Activated CD4-positive, alpha-beta T cell treated with anti-CD3 and anti-CD28 coated beads for 48 hours (primary cell): ENCODE measurements at places on chromosomes 1 and 21.

GRCh38 chr21:36922861-36923260, 43.6 kb downstream of the HLCS start:
- DNase-seq: no peak

DNA sequence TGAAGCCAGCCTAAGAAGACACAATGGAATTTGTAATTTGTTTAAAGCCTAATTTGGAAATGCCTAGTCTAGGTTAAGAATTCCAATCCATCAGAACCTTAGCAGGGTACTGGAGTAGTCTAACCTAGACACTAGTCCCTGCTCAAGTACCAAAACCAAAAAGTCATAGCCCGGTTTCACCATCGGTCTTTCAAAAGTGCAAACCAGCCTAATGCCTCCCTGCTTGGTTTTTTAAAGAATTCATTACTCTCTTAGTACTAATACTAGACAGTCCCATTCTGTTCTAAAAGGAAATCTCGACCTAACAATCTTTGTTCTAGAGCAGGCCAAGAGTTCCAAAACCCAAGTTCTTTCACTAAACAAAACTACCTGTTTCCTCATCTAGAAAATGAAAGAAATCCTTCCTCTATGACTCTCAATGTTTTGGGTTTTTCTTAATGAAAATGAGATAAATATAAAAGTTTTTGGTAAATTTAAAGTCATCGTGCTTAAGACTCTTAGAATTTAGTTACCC, 2.6 kb downstream of the PUM1 start:
- DNase-seq: no peak

DNA sequence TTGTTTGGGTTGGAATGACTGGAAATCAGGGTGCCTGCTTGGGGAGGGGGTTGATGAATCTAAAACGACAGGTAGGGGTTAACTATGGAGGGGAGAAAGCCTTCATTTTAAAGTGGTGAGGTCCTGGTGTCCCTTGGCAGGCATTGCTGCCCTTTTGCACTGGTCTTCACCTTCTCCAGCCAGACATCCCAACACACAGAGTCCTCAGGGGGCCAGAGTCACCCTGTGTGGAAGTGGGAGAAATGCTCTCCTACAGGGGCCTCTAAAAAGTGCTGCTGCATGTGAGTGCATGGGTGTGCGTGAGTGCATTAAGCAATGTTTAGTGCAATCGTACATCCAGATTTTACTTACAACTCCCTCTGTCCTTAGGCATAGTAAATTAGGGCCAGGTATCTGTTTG, 39.0 kb downstream of the TEX35 start:
- no peak for DNase-seq

DNA sequence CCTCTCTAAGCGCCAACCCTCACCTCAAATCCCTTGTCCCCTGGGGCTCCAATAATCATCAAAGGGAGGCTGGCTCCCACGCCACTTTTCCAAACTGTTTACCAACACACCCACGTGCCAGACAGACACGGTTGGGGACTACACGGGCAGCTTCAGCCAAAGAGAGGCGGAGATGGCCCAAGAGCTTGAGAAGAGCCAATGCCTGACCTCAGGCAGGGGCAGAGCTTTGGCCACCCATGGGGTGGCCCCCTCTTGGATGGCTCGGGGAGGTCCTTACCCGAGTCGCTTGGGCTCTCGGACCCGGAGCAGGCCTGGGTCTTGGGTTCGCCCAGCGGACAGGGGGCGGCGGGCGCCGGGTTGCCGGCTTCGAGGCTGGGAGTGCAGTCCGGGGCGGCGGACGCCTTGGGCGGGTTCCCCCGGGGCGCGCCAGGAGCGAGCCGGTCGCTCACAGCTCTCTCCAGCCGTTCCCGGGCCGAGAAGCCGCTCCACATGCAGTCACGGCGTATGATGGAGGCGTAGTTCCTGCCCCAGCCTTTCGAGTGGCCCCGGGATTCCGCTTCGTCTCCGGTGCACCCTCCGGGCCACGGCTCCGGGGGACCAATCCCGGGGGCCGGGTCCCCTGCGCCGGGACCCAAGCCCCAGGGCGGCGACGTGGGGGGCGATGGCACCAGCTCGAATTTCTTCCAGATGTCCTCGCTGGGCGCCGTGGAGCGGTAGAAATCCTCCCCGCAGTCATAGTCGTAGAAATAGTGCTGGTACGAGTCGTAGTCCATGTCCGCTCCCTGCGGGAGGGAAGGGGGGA, 854 bp downstream of the MYCL start:
- no peak for DNase-seq

- DNase-seq: no peak
Measured at GRCh38 chr21:41227357-41228005, 59.5 kb downstream of the BACE2 start.

GRCh38 chr1:221548942-221549341, 192.9 kb downstream of the DUSP10 start:
- DNase-seq: no peak

GRCh38 chr21:15152591-15152990, 87.8 kb upstream of the NRIP1 start:
- DNase-seq: no peak

DNA sequence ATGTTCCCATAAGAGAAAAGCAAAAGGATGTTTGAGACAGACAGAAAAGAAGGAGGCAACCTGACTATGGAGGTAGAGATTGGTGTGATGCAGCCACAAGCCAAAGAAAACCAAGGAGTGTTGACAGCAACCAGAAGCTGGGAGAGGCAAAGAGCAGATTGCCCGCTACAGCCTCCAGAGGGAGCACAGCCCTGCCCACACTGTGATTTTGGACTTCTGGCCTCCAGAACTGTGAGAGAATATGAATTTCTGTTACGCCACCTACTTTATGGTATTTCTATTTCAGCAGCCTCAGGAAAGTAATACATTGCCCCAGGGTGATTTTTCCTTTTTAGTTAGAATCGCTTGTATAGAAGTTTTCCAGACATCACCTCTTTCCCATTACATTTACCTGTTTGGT, 28.4 kb downstream of the SLAMF6 start:
- DNase-seq: no peak
